Activated CD4-positive, alpha-beta T cell treated with anti-CD3 and anti-CD28 coated beads for 4 hours (primary cell): ENCODE measurements at places on chromosomes 5 and 9.

DNA sequence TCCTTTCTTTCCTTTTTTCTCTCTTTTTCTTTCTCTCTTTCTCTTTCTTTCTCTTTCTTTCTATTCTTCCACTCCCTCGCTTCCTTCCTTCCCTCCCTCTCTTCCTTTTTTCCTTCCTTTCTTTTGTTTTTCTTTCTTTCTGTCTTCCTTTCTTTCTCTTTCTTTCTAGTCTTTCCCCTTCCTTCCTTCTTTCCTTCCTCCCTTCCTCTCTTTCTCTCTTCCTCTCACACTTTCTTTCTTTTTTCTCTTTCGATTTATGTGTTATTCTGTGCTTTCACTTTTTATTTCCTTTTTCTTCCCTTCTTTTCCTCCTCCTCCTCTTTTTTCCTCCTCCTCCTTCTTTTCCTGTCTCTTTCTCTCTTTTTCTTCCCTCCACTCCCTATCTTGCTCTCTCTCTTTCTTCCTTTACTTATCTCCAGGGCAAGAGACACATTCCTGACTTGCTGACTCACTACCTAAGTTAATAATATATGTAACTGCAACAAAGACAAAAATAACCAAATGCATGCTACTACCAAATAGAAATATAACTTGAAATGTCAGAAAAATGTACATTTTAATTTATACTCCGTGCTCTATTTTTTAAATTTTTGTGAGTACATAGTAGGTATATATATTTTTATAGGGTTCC lies 445.5 kb downstream of the GABRG2 start:
- DNase-seq, result no peak

DNA sequence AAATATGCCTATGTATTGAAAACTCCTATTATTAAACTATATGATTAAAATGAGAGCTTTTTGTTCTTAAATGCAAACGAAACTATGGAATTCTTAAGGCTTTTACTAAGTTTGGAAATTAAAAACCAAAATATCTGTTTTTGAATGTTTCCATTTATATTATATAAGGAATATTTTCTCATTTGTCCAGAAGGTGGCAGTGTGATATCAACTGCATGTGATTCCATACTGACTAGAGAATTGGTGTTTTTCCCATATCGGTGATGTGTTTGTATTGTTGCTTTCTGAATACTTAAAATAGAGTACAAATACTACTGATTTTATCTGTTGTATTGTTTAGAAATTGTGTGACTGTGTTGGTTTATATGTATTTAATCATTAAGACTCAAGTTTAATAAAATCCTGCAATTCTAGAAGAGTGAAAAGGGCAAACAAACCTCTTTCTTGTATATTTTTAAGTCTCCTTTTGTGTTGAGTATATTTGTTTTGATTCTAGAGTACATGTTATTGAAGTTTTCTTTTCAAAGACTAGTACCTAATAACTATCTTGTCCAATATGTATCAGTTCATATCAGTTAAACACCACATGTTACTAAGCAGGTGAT lies 320.8 kb downstream of the CCDC171 start:
- no peak for DNase-seq

- DNase-seq, result no peak
Measured at GRCh38 chr9:13278023-13278367, 1.5 kb downstream of the MPDZ start.

GRCh38 chr5:181098762-181099601 lies 32.0 kb downstream of the OR2V1 start:
- DNase-seq, result no peak

- no peak for DNase-seq
Measured at GRCh38 chr5:59842999-59843398, 50.5 kb downstream of the PDE4D start.
